ENCODE measurements at places on chromosomes 6 and 20.

GRCh38 chr20:31476643-31477215 lies 1.6 kb downstream of the REM1 start:
- no peak for DNase-seq

- DNase-seq, result no peak
Observed at GRCh38 chr6:140752234-140752633, 1377.8 kb upstream of the CITED2 start.

GRCh38 chr20:22282696-22283095 lies 301.7 kb downstream of the FOXA2 start:
- DNase-seq, result no peak

DNA sequence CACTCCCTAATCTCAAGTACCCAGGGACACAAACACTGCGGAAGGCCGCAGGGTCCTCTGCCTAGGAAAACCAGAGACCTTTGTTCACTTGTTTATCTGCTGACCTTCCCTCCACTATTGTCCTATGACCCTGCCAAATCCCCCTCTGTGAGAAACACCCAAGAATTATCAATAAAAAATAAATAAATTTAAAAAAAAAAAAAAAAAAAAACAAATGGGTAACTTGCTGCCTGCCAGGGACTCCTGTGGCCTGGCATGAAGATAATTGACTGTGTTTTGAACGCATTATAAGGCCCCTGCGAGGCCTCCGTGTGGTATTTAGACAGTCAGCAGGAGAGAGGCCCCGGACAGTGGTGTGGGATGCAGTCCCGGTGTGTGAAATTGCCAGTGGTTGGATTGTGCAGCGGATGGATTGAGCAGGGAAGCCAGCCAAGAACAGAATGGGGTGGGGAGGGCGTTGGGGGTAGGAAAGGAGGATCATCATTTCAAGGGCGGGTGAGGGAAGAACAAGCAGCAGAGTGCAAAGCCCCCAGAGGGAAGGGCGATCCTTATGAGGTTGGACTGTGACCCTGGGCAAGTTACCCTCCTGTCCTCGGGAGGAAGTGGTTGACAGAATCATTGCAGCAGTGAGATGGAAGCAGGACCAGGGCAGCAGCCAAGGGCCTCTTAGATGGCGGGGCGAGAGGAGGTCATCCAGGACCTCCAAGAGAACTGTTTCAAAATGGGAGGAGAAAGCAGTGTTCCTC lies 43.3 kb downstream of the PPARD start:
- DNase-seq, result no peak

GRCh38 chr20:58349570-58349969 lies 39.5 kb upstream of the VAPB start:
- no peak for DNase-seq

DNA sequence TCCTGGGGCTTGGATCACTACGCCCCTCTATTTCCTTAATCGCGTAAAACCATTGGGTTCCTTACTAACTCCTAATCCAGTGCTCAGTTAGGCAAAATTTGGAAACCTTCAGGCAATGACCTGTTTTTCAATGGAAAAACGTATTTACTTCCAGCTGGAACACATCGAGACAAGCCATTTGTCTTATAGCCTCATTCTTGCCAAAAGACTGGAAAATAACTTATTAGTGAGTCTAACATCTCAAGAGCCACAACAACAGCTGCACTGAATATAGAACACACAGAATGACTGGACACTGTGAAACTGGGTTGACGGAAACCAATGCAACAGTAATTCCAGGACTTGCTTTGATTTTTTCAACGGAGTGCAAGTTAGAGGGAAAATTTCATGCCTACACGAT lies 125.2 kb upstream of the MAP3K7 start:
- no peak for DNase-seq

DNA sequence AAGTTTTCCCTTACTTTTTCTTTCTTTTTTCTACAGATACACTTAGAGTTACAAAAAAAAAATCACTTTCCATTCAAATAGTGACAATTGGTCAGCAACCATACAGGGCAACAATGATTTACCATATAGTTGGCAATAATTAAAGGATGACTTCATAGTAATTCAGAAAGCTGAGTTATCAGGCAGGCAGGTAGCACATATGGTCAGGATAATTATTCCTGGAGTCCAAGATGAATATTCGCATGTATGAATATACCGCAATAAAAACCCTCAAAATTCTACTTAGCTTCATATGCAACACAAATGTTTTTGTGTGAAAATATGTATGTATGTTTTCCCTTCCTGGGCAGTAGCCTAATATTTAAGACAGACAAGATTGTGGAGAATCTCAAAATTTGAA lies 34.5 kb downstream of the COL19A1 start:
- no peak for DNase-seq

Data from activated naive CD4-positive, alpha-beta T cell treated with anti-CD3 and anti-CD28 coated beads, Interleukin-2, amount 50 U/mL, for 16 hours (primary cell).